CD8-positive, alpha-beta T cell (primary cell): ENCODE measurements at places on chromosomes 12 and 14.

GRCh38 chr12:52708010-52708409 lies 4.7 kb upstream of the KRT77 start:
- no peak for DNase-seq

- no peak for DNase-seq
These were observed 151.2 kb downstream of the GPR65 start for GRCh38 chr14:88156127-88156526.

GRCh38 chr12:24742378-24742777 lies 206.5 kb downstream of the BCAT1 start:
- no peak for DNase-seq

- DNase-seq = no peak
These were observed 28.3 kb downstream of the VDR start for GRCh38 chr12:47876440-47876960.

DNA sequence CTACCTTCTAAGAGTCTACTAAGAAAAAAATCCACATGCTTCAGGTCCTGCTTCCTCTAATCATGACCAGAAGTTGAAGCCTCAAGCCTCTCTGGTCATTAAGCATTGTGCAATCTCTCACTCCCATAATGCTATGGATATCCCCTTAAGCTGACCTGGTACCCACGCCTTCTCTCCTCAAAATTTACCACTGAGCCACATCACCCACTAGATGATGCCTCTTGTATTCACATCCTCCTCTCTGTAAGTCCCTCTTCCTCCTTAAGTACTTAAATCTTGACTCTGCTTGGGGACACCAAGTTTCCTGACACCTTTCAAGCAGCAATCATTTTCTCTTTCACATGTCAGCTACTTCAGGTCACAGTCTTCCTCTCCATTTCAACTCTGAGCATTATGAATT lies 9.8 kb downstream of the GALNT4 start:
- DNase-seq = no peak

- no peak for DNase-seq
These were observed 726 bp upstream of the ZNF140 start for GRCh38 chr12:133080026-133080367.

DNA sequence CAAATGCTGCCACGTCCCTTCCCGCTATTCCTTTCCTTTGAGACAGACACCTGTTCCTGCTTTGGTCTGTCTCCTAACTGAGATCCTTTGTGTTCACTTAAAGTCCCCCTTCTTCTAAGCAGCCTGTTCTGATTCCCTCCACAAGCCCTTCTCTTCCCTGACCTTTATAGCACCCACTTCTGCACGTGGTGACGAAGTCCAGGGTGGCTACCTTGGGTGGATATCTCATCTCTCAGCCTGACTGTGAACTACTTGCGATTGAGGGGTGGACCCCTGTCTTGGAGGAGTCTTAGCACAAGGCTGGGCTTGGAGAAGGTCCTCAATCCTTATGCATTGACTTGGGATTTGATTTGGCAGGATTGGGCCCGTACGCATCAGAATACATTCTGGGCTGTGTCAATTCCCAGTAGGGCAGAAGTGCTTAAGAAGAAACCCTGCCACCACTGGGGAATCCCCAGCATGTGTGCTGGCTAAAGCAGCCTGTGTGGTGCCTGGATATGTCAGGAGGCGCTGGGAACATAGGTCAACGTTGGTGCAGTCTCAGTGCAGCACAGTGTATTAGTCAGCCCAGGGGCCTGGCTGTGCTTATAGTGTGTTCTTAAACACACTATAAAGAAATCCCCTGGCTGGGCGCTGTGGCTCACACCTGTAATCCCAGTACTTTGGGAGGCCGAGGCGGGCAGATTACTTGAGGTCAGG lies 23.6 kb downstream of the KRT80 start:
- DNase-seq = no peak
